ENCODE measurements at places on chromosomes 16 and 17.

DNA sequence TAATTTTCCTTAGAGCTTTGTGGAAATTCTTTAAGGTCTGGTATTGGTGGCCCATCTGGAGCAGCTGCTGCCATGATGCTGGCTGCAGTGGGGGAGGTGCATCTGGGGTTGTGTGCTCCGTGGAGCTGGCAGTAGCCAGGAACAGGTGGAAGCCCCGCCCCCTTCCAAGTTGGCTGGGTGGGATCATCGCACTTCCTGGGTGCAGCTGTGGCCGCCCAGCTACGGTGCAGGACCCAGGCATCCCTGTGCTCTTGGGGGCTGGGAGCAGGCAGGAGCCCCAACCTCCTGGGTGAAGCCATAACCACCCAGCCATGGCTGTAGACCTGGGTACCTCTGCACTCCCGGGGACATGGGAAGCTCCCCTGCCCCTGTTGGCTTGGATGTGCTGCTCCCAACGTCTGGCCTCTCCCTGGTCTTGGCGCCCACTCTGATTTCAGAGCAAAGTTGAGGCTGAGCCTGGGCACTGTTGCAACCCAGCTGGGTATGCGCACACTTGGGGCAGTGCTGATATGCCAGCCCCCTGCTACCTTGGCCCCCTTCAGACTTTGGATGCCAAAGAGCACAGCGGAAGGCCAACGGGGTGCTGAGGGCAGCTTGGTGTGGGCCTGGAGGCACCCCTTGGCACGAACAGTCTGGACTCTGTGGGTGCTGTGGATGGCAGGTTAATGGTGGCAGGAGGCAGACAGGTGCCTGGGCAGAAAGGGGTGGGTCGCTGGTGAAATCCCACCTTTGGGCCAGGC lies 145.2 kb downstream of the MYO1D start:
- no peak for DNase-seq

DNA sequence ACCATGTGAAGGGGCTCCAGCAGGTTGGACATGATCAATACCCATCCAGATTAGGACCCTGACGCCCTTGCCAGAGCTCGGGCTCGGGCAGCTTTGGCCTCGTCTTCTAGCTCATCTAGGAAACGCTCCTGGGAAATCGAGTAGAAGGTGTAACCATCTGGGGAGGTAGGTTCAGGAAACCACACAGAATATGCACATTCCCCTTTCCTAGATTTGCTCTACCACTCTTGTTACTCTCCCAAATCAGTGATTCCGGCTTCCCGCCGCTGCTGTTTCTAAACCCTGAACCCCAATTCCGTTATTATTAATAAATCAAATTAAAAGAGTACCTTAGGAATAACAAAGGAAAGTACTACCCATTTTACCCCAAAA lies 507 bp downstream of the COA3 start:
- no peak for DNase-seq

- no peak for DNase-seq
These were observed 27.3 kb downstream of the C17orf75 start for GRCh38 chr17:32314636-32315035.

DNA sequence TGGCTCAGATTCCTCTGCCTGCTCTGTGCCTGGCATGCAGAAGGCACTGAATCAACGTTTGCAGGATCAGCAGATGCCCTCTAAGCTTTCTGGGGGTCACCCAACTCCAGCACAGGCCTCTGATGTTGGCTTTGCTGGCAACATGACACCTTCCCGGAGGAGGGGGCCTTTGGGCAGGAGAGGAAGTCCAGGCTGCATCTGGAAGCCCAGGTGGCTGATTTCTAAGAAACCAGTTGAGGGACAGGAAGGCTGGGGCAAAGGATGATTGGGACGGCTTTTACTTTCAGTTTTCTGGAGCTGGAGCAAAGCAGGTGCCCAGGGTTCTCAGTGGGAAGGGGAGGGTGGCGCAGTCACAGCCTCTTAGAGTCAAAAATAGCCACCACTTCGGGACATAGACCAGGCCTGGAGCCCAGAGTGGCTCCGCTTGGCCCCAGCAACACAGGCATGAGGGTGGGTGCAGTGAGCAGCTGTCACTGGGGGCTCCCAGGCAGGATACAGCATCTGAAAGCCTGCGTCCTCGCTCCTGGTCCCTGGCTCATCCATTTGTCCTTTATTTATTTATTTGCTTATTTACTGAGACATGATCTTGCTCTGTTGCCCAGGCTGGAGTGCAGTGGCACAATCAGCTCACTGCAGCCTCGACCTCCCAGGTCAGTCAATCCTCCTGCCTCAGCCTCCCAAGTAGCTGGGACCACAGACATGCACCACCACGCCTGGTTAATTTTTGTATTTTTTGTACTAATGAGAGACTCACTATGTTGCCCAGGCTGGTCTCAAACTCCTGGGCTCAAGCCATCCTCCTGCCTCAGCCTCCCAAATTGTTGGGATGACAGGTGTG lies 15.1 kb downstream of the SOCS1 start:
- no peak for DNase-seq

GRCh38 chr17:51563961-51564360 lies 303.6 kb downstream of the UTP18 start:
- DNase-seq, result no peak

DNA sequence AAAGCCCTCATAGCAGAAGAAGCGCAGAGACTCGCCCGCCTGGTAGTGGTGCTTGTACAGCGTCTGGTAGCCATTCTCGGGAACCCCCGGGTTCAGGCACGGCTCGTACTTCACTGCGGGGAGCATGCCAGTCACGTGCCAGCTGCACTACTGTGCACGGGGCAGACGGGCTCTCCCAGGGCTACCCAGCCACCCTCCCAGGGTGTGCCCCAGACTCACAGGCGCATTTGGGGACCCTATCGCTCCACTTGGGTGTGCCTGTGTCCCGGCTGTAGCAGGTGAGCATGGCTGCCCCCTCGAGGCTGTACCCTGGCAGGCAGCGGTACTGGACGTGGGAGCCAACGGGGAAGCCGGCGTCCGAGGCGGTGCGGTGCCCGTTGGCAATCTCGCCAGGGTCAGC lies 10.3 kb upstream of the CDIPT start:
- DNase-seq, result no peak

DNA sequence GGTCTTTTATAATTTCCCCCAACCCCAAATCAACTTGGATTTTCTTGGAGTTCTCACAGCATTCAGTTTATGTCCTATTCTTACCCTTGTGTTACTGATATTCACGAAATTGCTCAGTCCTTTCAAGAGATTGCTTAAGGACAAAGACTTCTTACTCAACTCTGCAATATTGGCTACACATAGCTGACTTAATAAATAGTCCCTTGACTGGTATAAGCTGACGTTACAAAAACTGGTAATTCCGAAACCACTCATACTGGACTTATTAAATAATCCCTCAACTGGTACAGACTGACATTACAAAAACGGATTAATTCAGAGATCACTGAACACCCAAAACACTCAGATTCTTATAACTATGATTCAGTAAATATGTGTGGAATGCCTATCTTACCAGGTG lies 860 bp downstream of the TIGD7 start:
- DNase-seq, result peak; percentile 10

DNA sequence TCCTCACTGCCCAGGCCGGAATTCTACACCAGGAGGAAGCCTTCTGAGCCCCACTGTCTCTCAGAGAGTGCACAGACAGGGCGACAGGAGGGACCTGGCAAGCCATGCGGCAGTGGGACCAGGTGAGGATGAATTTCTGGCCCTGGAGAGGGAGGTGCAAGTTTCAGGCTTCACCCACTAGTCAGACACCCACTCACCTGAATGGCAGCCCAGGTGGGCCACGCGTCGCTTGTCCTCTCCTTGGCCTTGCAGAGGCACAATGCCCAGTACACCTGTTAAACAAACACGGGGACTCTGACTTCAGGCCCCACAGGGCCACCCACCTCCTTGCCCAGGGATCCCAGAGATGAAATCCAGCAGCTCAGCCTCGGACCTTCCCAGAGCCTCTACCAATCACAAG lies 4.2 kb downstream of the CORO7 start:
- no peak for DNase-seq

DNA sequence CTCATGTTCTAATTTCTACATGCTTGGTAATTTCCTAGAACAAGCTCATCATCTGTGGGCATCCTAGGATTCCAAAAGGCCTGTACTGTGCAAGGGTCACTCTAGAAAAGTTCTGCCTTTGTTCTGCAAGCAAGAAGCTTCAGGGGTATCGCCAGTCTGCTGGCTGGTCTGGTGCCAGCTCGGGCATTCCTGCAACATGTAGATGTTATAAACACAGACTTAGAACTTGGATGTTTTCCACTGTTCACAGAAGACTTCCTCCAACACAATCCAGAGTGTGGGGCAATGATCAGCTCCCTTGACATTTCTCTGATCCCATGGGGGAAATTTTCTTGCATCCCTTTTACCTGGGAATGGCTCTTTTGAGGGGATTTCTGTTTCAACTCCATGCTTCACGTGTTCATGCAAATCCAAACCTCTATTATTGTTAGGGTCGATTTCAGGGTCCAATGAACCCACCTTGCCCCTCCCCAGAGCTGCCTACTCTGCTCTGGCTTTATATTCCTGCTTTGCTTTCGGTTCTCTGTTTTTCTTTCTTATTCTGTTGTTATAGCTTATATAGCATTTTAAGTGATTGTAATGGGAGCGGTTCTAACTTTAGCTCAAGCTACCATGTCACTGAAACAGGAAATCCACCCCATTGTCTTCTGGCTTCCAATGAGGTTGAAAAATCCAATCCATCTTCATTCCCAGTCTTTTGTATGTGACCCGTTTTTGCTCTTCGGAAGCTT lies 25.3 kb downstream of the UBE2O start:
- DNase-seq, result no peak

DNA sequence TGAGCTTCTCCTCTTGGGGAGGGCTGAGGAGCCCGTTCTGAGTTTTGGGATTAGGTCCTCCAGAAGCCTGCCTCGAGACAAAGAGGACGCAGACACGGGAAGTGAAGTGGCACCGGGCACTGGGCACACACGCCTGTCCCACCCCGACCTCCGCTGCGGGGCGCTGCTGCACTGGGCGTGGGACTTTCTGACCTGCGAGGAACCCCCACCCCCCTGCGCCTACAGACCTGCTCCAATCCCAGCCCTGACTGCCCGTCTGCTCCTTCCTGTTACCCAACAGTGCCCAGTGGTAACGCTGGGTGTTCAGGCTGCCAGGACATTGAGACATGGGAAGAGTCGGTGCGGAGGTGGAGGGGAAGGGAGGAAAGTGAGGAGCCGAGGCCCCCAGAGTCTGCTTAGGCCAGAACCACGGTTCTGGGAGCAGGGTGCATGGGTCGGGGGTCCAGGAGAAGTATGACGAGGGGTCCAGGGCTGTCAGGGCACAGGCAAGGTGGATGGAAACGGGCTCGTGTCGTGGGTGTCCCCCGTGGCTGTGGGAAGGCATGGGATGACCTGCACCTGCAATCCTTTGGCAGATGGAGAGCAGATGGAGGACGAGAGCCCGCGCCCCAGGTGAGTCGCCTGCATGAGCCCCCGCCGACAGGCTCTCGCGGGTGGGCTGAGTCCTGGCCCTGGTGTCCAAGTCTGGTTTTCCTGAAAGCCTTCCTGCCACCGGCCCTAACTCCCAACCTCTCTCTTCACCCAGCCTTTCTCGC lies 112.0 kb upstream of the CREBBP start:
- DNase-seq, result no peak

DNA sequence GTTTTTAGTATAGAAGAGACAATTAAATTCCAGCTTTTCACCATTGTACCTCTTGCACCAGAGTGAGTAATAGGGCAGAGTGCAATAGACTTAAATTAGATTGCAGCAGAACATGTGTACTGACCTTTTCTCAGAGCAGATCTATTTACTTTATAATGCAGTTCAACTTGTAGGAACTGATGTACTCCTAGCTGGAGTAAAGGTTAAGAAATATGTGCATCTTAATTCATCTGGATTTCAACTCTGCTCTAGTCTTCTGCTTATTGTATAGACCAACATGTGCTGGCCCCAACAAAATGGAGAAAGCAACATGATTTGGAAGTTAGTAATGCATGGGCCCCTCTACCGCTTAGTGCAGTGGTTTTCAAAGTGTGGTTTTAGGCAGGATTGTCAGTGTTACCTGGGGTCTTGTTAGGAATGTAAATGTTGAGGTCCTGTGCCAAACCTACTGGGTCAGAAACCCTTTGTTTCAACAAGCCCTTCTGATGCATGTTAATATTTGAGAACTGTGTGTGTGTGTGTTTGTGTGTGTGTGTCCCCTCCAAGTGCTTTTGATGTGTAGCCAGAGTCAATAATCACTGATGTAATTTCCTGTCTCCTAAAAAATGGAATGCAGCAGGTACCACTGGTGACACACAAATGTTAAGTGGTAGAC lies 138.6 kb downstream of the TOX3 start:
- no peak for DNase-seq

DNA sequence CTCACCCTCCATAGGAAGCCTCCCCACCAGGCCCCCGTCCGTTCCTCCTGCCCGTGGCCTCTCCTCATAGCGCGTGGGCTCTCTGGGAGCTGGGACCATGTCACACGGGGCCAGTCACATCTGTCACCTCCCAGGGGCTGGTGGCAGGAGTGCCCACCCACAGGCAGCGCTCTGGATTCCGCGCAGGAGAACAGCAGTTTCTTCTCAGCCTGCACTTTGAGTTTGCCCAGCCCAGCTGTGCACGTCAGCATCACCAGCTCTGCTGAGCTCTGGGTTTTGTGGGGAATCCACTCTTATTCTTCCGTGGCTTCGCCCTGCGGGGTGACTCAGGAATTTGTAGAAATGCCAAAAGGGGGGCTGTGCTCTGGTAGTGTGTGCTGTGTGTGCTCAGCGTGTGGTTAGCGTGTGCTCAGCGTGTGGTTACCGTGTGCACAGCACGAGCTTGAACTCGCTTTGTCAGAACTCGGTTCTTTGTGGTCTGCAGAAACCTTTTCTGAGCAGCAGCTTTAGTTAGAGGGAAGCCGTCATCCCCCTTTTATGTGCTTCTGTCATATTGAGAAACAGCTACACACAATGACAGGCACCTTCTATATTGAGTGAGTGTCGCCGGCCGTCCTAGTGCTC lies 3.2 kb downstream of the ACSF3 start:
- no peak for DNase-seq

DNA sequence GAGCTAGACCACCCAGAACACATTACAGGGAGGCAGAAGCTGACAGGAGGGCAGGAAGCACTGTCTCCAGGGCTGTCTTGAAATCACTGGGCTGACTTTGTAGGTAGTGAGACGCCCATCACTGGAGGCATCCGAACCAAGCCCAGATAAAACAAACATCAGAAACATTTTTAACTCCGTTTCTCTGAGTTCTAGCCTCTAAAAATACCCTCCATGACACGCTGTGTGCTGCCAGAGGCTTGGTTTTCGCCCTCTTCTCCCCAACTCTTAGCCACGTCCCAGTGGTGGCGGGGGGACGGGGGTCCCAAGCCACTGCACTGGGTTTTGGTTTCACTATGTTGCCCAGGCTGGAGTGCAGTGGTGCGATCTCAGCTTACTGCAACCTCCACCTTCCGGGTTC lies 1.2 kb downstream of the CEP295NL start:
- no peak for DNase-seq

- no peak for DNase-seq
These were observed 4.0 kb upstream of the MEAK7 start for GRCh38 chr16:84508502-84508901.

GRCh38 chr17:13311306-13311705 lies 290.4 kb downstream of the HS3ST3A1 start:
- DNase-seq, result peak; percentile 69

GRCh38 chr17:41406205-41406604 lies 8.8 kb upstream of the KRT31 start:
- DNase-seq, result no peak

Measured in HS-5 (cell line).